ENCODE measurements at places on chromosomes 6 and 20.
A peak's percentile ranks its signal among the peaks of the same experiment; 100 is the strongest.

- no peak for DNase-seq
Measured at GRCh38 chr6:15631432-15631831, 31.4 kb downstream of the DTNBP1 start.

GRCh38 chr20:42435230-42435629 lies 754.5 kb downstream of the PTPRT start:
- no peak for DNase-seq

DNA sequence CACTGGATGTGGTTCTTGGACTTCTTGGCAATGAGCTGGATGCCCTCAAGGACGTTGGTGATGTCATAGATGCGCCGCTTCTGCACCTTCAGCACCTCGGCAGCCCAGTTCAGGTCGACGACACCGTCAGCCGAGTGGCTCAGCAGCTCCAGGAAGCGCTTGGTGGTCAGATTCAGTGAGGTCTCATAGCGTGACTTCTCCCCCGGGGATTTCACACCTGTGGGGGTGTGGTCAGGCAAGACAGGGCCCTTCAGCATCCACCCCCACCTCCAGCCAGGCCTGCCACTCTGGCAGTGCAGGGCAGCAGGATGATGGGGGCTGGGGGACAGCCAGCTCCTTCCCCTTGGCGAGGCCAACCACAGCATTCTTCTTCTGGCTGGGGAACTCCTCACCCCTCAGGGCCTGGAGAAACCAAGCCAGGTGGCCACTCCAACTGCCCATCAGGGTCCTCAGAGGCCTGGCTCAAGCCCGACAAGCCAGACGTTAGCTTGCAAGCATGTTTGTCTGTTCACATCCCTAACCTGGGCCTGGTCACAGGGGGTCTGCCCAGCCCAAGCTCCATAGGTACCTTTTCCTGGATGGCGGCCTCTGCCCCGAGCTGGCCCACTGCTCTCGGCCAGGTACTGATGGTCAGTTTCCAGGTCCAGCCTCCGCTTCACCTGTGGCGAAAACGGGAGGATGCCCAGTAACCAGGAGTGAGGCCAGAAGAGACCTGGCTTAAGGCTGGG lies 5.7 kb upstream of the NECAB3 start:
- DNase-seq = peak; percentile 79

GRCh38 chr6:56827908-56828649 lies 126.8 kb upstream of the BEND6 start:
- DNase-seq = no peak

- no peak for DNase-seq
Measured at GRCh38 chr6:2158596-2159271, 86.7 kb downstream of the GMDS start.

DNA sequence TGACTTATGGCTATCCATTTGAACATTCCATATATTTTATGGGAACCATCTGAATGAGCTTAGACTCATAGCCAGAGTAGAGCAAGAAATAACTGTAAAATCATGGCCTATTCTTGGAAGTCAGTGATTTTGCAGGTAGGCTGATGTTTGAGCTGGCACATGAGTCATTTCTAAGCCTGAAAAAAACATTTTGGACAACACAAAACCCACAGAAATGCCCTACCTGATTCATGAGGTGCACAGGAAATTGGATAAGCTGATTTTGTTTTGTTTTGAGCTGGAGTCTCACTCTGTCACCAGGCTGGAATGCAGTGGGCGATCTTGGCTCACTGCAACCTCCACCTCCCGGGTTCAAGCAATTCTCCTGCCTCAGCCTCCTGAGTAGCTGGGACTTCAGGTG lies 443.0 kb downstream of the PKHD1 start:
- DNase-seq = no peak

GRCh38 chr6:128558021-128558420 lies 37.6 kb upstream of the PTPRK start:
- DNase-seq = no peak

GRCh38 chr20:19341348-19342053 lies 129.1 kb downstream of the SLC24A3 start:
- no peak for DNase-seq

DNA sequence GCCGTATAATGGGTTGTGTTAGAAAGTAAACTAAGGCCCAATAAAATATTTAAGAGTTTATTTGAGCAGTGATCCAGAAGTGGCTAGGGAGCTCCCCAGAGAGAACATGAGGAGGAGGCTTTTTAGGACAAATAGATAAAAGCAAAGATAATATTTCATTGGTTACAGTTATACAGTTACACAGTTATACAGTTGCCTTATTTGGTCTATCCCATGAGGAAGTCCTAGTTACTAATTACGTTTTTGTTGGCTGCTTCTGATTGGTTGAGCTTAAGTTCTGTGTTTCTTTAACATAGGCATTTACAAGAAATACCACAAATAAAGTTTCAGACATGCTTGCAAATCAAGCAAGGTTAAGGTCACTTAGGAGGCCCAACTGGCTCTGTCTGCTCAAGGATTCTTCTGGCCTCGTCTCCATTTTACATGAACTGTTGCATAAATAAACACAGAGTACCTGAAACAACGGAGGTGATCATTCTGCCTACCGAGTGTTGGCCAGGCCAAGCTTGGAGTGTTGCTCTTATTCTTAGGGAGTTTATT lies 7.0 kb downstream of the UBD start:
- DNase-seq = no peak

DNA sequence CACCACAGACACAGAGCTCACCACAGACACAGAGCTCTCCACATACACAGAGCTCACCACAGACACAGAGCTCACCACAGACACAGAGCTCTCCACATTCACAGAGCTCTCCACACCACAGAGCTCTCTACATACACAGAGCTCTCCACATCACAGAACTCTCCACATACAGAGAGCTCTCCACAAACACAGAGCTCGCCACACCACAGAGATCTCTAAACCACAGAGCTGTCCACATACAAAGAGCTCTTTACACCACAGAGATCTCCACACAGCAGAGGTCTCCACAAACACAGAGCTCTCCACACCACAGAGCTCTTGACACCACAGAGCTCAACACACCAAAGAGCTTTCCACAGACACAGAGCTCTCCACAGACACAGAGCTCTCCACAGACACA lies 55.8 kb downstream of the ERMARD start:
- no peak for DNase-seq

DNA sequence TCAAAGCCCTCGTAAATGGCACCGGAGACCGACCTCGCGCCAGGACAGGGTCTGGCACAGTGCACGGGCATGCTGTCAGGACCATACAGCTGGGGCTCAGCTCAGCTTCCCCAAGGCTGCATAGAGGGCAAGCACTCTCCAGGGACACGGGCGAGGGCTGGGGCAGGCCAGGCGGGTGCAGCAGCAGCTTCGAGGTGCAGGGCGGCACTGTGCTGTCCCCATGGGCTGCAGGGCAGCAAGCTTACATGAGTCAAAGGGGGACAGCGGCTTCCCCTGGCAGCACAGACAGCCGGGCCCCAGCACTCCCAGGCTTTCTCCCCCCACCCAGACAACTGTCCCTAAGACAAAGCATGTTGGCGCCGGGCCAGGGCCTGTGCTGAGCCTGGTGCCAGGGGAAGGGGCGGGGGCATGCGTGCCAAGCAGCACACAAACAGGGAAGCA lies 25.7 kb downstream of the PSMG4 start:
- no peak for DNase-seq

DNA sequence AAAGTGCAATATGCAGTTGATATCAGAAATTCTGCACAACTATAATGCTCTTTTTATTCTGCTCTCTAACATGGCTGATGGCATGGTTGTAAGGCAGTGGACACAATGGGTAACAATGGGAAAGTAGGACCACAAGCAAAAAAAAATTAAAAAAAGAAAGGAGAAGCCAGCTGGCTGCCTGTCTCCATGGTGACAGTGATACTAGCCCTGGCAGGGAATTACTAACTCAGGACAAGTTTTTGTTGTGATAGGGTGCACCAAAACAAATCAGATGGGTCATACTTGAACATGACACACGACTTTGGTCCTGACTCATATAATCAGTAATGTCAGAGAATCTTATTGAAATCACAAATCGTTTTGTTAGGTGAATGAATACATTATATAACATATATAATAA lies 169.4 kb downstream of the TRDN start:
- DNase-seq = no peak

All from T-helper 1 cell (primary cell).